ENCODE measurements at places on chromosomes 11 and 22.

GRCh38 chr22:30192427-30192826 is 54.1 kb downstream of the LIF start:
- no peak for DNase-seq

- no peak for DNase-seq
Measured at GRCh38 chr11:9176550-9176949, 85.2 kb upstream of the SCUBE2 start.

GRCh38 chr11:26778000-26778757 is 56.3 kb upstream of the SLC5A12 start:
- no peak for DNase-seq

- no peak for DNase-seq
Measured at GRCh38 chr11:35711173-35711910, 48.8 kb downstream of the TRIM44 start.

- no peak for DNase-seq
Measured at GRCh38 chr22:39308614-39309363, 10.6 kb downstream of the RPL3 start.

GRCh38 chr11:29268733-29269132 is 748.1 kb downstream of the KCNA4 start:
- no peak for DNase-seq
